ENCODE measurements at places on chromosomes 5 and 9. TPM values are rescaled to one million over a fixed set of nuclear protein-coding genes. Genes with fewer than 3 reads are reported as not detected.

The LYSMD3 gene
- total RNA-seq, result 19.0 TPM

DNA sequence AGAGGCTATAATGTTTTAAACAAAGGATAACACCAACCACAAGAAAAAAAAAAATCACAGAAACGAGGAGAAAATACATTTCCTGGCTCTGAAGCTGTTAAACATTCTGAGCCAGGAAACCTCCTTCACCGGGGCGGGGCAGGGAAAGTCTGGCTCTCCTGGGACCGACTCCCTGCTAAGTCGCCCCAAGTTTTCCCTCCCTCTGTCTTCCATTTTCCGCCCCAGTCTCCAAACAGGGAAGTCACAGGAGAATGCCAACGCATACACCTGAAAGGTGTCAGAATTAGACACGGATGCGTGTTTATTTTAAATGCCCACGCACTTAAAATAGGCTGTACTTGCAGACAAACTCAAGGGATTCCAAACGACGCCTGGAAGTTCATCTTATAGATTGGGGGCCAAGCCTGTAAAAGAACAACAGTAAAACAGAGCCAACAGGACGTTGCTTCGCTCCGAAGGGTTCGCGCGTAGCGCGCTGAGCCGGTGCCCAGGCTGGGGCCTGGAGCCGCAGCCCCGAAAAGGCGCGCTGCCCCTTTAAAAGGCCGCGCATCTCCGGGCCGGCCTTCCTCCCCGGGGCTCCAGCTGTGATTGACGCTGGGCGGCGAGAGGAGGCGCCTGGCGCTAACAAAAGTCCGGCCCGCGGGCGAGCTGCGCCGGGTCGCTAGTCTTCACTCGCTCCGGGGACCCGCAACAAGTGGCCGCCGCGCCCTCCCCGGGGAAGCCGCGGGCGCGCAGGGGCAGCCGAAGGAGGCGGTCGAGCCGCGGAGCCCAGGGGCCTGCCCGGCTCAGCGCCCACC is at the start of gene FBXL7:
Gene FBXL7, plus strand, starts transcription at position 653 of the 797 bp plus-strand sequence.
- DNase-seq, result peak; percentile 55

DNA sequence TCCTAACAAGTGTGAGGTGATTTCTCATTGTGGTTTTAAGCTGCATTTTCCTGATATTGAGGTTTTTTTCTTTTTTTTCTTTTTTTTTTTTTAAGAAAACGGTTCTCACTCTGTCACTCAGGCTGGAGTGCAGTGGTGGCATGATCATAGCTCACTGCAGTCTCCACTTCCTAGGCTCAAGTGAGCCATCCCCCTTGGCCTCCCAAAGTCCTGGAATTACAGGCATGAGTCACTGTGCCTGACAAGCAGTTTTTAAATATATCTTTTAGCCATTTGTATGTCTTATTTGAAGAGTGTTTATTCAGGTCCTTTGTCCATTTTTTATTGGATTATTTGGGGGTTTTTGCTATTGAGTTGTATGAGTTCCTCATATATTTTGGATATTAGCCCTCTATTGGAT is 53.8 kb downstream of the GCNT1 start:
- no peak for DNase-seq

- no peak for DNase-seq
Measured at GRCh38 chr5:113321276-113321675, 113.5 kb downstream of the TSSK1B start.

- DNase-seq, result no peak
Measured at GRCh38 chr5:133953568-133954145, 14.8 kb downstream of the C5orf15 start.
